Fibroblast of mammary gland (primary cell): ENCODE measurements at places on chromosomes 16 and 17.

- no peak for DNase-seq
Observed at GRCh38 chr16:70467608-70468007, 13.2 kb downstream of the FCSK start.

DNA sequence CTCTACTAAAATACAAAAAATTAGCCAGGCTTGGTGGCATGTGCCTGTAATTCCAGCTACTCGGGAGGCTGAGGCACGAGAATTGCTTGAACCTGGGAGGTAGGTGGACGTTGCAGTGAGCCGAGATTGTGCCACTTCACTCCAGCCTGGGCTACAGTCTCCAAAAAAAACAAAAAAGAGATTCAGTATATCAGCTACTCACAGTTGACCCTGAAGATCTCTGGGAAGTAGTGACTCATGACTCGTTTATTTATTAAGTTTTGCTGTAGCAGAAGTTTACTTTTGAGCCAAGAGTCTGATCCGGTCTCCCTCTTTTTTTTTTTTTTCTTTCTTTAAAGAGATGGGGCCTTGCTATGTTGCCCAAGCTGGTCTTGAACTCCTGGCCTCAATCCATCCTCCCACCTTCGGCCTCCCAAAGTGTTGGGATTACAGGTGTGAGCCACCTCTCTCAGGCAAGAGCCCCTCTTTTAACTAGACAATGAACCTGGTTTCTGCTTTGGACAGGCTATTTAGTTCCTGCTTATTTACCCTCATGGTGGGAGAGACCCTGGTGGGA is 4.4 kb downstream of the MVP start:
- peak; percentile 89 for DNase-seq

- DNase-seq = no peak
Observed at GRCh38 chr16:17343028-17343427, 127.7 kb downstream of the XYLT1 start.

GRCh38 chr17:22443061-22443460 is 750.7 kb downstream of the KCNJ18 start:
- no peak for DNase-seq

DNA sequence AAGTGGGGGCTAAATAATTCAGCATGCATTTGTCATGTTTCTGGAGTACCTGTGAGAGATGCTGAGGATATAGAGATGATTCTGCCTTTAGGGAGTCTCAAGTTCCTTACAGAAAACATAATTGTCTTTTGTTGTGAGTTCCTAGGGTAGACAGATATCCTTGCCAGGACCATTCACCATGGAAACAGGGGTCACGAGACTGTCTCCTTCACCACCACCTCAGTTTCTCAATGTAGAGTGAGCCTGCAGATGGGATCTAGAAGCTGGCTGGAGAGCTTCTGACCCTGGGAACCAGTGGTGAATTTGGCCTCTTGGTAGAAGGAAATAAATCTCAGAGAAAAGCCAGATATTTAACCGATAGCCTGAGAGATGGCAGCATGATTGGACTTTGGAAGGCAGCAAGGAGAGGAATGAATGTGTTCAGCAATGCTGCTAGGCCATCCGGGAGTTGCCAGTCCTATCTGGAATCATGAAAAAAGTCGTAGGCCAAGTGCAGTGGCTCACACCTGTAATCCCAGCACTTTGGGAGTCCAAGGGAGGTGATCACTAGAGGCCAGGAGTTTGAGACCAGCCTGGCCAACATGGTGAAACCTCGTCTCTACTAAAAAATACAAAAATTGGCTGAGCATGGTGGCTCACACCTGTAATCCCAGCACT is 7.4 kb upstream of the HDAC5 start:
- no peak for DNase-seq

DNA sequence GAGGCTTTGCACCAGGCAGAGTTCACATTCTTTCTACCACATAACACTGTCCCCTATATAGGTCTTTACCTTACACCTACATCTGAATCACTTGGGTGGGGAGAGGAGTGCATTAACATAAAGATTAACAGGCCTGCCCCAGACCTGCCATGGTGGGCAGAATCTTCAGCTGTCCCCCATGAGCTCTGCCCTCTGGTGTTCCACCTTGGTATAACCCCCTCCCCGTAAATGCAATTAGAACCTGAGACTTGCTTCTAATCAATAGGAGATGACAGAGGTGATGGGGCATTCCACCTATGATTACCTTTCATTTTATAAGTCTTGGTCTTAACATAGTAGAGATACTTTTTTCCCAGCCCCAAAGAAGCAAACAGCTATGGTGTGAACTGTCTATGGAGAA is 20.4 kb upstream of the GRIN2A start:
- DNase-seq = no peak

- no peak for DNase-seq
Observed at GRCh38 chr17:67623767-67624166, 94.0 kb upstream of the NOL11 start.

GRCh38 chr16:80591071-80591915 is 50.5 kb downstream of the DYNLRB2 start:
- no peak for DNase-seq

- peak; percentile 56 for DNase-seq
Observed at GRCh38 chr16:47142821-47143676, 696 bp downstream of the NETO2 start.

GRCh38 chr17:50375858-50376538 is 3.0 kb downstream of the EME1 start:
- no peak for DNase-seq

DNA sequence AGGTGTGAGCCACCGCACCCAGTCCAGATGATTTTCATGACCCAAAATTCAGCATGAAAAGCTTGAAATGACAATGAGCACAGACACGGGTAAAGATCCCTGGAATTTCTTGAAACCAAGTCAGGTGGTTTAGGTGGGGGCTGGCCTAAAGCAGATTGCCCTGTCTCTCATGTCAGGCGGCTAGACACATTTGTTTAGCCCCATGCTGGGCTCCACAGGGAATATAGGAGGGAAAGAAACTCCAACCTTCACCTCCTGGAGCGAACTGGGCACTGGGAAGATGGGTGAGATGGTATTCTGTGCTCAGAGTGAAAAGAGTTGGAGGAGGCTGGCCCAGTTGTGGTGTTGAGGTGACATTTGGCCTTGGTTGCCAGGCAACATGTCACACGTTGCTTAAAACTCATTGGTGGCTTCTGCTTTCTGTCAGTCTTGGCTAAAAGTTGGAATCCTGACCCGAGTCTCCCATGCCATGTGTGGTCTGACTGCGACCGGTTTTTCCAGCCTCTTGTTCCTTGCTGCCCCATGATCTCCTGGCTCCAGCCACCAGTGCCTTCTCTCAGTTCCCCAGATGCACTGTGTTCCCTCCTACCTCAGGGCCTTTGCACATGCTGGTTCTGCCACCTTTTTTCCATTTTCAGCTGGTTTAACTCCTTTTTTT is 113.7 kb downstream of the ABCC6 start:
- no peak for DNase-seq

DNA sequence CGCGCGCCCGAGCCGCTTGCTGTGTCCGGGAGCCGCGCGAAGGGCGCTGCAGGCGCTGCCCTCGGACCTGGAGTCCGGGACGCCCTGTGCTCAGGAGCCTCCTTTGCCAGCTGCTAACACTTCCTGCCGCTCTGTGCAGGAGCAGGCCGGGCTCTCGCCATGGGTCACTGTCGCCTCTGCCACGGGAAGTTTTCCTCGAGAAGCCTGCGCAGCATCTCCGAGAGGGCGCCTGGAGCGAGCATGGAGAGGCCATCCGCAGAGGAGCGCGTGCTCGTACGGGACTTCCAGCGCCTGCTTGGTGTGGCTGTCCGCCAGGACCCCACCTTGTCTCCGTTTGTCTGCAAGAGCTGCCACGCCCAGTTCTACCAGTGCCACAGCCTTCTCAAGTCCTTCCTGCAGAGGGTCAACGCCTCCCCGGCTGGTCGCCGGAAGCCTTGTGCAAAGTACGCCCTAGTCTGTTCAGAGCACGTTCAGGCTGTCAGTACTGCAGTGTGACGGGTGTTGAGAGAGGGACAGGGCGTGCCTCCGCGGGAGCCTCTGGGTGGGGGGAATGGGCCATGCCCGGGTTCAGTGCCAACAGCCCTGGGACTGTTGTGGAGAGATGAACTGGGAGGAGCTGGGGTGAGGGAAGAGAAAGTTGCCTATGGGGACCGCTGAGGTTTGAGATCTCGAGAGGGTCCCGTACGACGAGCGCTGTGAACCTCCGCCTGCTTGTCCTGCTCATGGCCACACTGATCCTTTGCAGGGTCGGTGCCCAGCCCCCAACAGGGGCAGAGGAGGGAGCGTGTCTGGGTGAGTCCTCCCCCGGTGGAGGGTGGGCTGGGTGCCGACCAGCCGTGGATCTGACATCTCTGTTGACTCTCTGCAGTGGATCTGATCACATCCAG is 1.3 kb downstream of the ZNF276 start:
- peak; percentile 45 for DNase-seq

GRCh38 chr17:68972119-68972704 is 17.0 kb upstream of the ABCA8 start:
- peak; percentile 57 for DNase-seq

DNA sequence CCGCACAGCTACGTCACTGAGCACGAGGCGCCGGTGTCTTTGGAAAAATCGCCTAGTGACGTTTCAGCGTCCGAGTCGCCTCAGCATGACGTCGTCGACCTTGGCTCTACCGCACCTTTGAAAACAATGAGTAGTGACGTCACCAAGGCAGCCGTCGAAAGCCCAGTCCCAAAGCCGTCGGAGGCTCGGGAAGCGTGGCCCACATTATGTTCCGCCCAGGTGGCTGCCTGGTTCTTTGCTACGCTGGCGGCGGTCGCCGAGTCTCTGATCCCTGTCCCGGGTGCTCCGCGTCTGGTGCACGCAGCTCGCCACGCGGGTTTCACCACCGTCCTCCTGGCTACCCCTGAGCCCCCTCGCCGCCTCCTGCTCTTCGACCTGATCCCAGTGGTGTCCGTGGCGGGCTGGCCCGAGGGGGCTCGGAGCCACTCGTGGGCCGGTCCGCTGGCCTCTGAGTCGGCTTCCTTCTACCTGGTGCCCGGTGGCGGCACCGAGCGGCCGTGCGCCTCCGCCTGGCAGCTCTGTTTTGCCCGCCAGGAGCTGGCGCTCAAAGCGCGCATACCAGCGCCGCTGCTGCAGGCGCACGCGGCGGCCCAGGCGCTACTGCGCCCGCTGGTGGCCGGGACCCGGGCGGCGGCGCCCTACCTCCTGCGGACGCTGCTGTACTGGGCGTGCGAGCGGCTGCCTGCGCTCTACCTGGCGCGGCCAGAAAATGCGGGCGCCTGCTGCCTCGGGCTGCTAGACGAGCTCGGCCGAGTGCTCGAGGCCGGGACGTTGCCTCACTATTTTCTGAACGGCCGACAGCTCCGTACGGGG is 1.5 kb downstream of the TMEM102 start:
- peak; percentile 68 for DNase-seq

DNA sequence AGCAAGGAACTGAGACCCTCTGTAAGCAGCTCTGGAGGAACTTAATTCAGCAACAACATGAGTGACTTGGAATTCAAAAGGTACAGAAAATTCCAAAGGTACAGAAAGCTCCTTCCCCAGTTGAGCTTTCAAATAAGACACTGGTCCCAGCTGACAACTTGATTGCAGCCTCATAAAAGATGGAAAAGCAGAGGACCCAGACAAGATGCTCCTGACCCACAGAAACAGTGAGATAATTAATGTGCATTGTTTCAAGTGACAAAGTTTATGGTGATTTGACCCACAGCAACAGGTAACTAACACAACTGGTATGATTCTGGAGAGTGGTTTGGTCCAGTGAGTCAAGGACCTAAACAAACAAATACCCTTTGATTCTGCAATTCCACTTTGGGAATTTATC is 15.2 kb upstream of the TMEM114 start:
- DNase-seq = no peak
